ENCODE measurements at places on chromosomes 5 and 9. TPM values are rescaled to one million over a fixed set of nuclear protein-coding genes. Genes with fewer than 3 reads are reported as not detected.

PRDM9 gene
- total RNA-seq: not detected

TRPM3 gene
- total RNA-seq: 8.8 TPM

CAMK4 gene
- total RNA-seq: 2.9 TPM

WDR36 gene
- 90.8 TPM for total RNA-seq

RAI14 gene
- total RNA-seq: 85.9 TPM

SHISAL2B gene
- not detected for total RNA-seq

ATP10B gene
- total RNA-seq: not detected

GRAMD2B gene
- total RNA-seq: 13.5 TPM

SLU7 gene
- total RNA-seq: 59.5 TPM

GPR150 gene
- total RNA-seq: 0.27 TPM

GARIN3 gene
- not detected for total RNA-seq

TAF11L9 gene
- not detected for total RNA-seq

CCDC192 gene
- not detected for total RNA-seq
